ENCODE measurements at places on chromosomes 1 and 21. TPM values are rescaled to one million over a fixed set of nuclear protein-coding genes. Genes with fewer than 3 reads are reported as not detected.

DNA sequence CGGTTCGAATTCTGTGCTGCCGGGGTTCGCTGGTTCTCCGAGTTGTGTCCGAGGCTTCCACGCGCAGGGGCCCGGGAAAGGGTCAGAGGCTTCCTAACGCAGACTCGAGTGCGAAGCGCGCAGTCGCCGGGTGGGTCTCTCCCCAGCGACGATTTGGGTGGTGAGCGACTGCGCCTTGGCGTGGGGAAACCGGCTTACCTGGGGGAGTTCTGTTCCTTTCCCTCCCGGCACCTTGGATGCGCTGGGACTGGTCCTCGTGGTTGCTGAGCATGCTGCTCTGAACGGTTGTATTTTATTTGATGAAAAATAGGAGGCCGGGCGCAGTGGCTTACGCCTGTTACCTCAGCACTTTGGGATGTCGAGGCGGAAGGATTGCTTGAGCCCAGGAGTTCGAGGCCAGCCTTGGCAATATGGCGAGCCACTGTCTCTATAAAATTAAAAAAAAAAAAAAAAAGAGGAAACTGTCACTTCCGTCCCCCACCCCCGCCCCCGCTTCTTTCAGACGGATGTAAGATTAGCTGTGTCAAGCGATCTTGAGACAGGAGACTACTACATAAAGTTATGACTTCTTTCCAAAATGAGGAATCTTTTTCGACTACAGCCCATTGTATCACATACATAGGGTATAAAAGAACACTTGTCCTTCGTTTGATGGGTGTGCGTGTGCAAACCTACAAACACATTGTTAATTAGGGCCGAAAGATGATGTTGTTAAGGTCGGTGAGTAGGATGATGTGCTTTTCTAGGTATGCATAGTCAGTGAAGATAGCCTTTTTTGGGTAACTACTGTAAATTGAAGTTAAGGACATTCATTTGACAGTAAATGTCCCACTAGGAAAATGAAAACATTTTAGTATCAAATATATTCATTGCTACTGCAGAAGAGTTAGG, at the start of gene CCDC18:
CCDC18 (plus strand) TSS at position 2 of the 891 bp plus-strand sequence. CDS start 2,638 bp downstream, outside the sequence.
- no peaks in the 10 kb centered on the region for H3K36me3 ChIP-seq
- H3K4me1 ChIP-seq: peaks cover 14% of the 10 kb centered on the region
- no peaks in the 10 kb centered on the region for H3K27me3 ChIP-seq
- DNase-seq: peak; percentile 42

DNA sequence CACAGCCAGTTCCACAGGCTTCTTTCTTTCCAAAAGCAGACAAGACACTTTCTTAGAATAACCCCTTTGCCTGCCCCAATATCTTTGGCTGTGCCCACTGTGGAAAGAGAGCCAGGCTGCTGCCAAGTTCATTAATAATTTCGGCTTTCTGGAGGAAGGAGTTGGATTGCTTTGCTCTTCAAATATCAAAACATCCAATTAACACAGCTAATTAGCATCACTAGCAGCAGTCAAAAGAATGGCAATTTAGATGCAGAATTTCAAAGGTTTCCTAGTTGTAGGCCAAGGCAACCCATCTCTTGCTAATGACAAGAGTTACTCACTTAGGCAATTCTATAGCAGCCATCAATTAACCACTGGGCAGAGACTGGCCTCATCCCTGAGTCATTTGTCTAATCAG, 91.0 kb upstream of the SPATA6 start:
- peaks cover 34% of the 10 kb centered on the region for H3K27me3 ChIP-seq
- no peak overlapping the region for H3K4me3 ChIP-seq
- no peaks in the 10 kb centered on the region for H3K4me1 ChIP-seq

DNA sequence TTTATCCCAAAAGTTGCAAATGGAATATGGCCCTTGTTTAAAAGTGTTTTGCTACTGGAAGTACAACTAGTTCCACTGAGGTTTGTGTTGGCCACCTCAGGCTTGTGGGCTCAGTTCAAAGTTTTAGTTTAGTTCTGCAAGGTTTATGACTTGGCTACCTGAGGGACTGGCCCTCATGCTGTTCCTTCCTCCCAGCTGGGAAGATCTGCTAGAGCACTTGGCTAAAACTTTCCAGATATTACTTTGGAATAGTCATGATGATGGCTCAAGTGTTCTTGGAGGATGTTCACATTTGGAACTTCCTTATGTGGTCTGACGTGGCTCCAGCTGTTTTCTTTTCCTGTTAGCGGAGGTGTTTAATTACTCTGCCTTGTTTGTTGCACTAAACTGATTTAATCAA, 110.2 kb upstream of the IVNS1ABP start:
- H3K4me3 ChIP-seq: no peak overlapping the region
- no peaks in the 10 kb centered on the region for H3K4me1 ChIP-seq
- no peaks in the 10 kb centered on the region for H3K27me3 ChIP-seq
- no peak overlapping the region for H3K27ac ChIP-seq

- H3K27ac ChIP-seq: no peak overlapping the region
- DNase-seq: peak; percentile 64
- peaks cover 93% of the 10 kb centered on the region for H3K27me3 ChIP-seq
- H3K4me1 ChIP-seq: no peaks in the 10 kb centered on the region
- H3K4me3 ChIP-seq: peak overlapping the region; percentile 27
Measured at GRCh38 chr1:63316984-63317816, 5.2 kb upstream of the FOXD3 start.

The CFAP410 gene
- total RNA-seq: 40.9 TPM

- H3K36me3 ChIP-seq: no peaks in the 10 kb centered on the region
- no peak overlapping the region for H3K4me3 ChIP-seq
- DNase-seq: no peak
- H3K4me1 ChIP-seq: peaks cover 15% of the 10 kb centered on the region
Measured at GRCh38 chr1:168829876-168830275, 100.9 kb upstream of the DPT start.

The SPRR2B gene
- not detected for total RNA-seq

The FHAD1 gene
- 0.53 TPM for total RNA-seq

DNA sequence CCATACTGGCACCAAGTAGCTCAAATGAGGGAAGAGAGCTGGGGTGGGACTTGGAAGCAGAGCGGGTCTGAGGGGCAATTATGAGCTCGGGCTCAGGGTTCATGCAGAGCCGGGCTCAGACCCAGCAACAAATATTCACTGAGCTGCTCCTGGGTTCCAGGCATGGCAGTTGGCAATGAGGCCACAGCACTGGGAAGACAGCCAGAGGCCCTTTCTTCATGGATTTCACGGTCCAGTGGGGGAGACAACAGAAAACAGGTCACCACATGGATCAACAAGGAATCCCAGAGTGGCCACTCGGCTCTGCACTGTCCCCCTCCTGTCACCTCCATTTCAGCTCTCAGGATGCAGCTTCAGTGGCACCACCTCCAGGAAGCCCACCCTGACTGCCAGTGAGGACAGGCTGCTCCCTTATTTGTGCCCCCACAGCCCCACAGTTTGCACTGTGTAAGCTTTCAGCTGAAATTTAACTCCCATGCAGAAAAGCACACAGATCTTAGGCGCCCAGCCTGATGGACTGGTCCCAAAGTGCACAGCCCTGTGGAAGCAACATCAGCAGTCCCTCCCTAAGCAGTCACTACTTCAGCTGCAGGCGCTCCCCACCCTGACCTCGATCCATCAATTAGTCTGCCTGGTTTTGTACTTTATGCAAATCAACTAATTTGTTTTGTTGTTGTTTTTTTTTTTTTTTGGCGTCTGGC, 22.4 kb downstream of the ARHGEF19 start:
- H3K27ac ChIP-seq: no peak overlapping the region
- H3K4me1 ChIP-seq: no peaks in the 10 kb centered on the region
- no peaks in the 10 kb centered on the region for H3K27me3 ChIP-seq
- no peak overlapping the region for H3K4me3 ChIP-seq
- H3K36me3 ChIP-seq: no peaks in the 10 kb centered on the region

The KIF21B gene
- 3.5 TPM for total RNA-seq

- no peak overlapping the region for H3K27ac ChIP-seq
- no peaks in the 10 kb centered on the region for H3K27me3 ChIP-seq
- no peak for DNase-seq
- no peaks in the 10 kb centered on the region for H3K36me3 ChIP-seq
Measured at GRCh38 chr1:67716800-67717199, 31.8 kb downstream of the GADD45A start.

The RAB25 gene
- 1.6 TPM for total RNA-seq

DNA sequence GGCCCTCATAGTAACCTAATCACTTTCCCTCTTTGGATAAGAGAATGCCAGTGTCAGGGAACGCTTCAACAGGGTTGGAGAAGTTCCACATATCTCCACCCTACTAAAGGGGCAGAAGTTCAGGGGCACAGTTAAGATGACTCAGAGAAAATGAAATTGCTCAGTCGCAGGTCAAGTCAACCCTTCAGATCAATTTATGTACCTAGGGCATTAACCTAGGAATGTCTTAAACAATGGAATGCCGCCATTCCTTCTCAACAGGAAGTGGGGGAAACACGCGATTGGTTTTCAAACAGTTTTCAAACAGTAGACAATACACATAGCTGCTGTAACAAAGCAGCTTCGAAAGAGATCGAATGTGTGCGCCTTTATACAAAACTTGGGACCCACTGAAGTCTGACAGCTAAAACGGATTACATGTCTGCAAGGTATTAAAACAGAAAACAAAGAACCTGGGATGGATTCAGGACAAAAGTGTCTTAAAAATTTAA, 897 bp downstream of the SLC25A24 start:
- H3K4me1 ChIP-seq: no peaks in the 10 kb centered on the region
- peaks cover 6% of the 10 kb centered on the region for H3K36me3 ChIP-seq
- peak overlapping the region; percentile 85 for H3K4me3 ChIP-seq
- peak overlapping the region; percentile 42 for H3K27ac ChIP-seq

- no peaks in the 10 kb centered on the region for H3K4me1 ChIP-seq
- no peaks in the 10 kb centered on the region for H3K27me3 ChIP-seq
- H3K4me3 ChIP-seq: no peak overlapping the region
- no peak overlapping the region for H3K27ac ChIP-seq
Measured at GRCh38 chr1:24905355-24905978, 24.6 kb downstream of the RUNX3 start.

The LCK gene
- 0.18 TPM for total RNA-seq

The FAM78B gene
- 0.32 TPM for total RNA-seq

DNA sequence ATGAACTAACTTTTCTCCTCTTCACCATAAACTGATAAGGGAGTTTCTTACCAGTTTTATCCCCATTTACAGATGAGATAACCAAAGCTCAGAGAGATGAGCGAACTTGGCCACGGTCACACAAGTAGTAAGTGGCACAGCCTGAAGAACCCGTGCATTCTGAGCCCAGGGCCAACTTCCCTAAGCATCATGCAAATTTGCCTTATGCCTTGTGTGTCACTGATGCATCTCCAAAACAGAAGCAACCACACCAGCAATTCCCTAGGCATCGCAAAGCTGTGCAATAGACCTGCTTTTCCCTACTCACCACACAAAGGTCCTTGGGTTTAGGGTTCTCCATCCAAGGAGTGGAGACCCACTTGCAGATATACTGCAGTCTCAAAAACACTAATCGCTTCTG, 304.5 kb upstream of the KAZN start:
- H3K36me3 ChIP-seq: no peaks in the 10 kb centered on the region
- no peak overlapping the region for H3K4me3 ChIP-seq
- no peak for DNase-seq
- no peaks in the 10 kb centered on the region for H3K27me3 ChIP-seq
- H3K27ac ChIP-seq: no peak overlapping the region
- no peaks in the 10 kb centered on the region for H3K4me1 ChIP-seq

- H3K36me3 ChIP-seq: no peaks in the 10 kb centered on the region
- no peak for DNase-seq
- H3K4me3 ChIP-seq: no peak overlapping the region
- H3K4me1 ChIP-seq: peaks cover 20% of the 10 kb centered on the region
- H3K27me3 ChIP-seq: no peaks in the 10 kb centered on the region
Measured at GRCh38 chr1:198201956-198202784, 45.4 kb downstream of the NEK7 start.

The CEPT1 gene
- 15.9 TPM for total RNA-seq

DNA sequence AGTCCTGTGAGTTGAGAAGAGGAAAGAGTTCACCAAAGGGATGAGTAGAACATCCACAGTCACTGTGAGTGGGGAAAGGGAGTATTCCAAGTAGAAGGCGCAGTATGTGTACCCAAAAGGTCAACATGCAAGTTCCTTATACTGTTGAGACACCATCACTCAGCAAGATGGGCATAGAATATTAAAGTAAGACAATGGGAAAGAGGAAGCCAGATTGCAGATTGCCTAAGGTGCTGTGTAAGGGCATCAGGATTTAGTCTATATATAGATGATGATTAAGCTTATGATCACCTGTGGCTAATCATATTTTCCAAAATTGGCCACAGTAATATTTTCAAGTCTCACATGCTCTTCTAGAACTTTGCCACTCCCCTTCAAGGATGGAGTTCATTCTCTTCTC, 120.1 kb upstream of the CAMK1G start:
- H3K36me3 ChIP-seq: no peaks in the 10 kb centered on the region
- H3K4me3 ChIP-seq: no peak overlapping the region
- H3K4me1 ChIP-seq: no peaks in the 10 kb centered on the region

GRCh38 chr1:56450004-56450666, 129.2 kb downstream of the PLPP3 start:
- H3K4me3 ChIP-seq: no peak overlapping the region
- no peaks in the 10 kb centered on the region for H3K27me3 ChIP-seq
- H3K4me1 ChIP-seq: peaks cover 22% of the 10 kb centered on the region
- no peak for DNase-seq
- H3K36me3 ChIP-seq: no peaks in the 10 kb centered on the region

DNA sequence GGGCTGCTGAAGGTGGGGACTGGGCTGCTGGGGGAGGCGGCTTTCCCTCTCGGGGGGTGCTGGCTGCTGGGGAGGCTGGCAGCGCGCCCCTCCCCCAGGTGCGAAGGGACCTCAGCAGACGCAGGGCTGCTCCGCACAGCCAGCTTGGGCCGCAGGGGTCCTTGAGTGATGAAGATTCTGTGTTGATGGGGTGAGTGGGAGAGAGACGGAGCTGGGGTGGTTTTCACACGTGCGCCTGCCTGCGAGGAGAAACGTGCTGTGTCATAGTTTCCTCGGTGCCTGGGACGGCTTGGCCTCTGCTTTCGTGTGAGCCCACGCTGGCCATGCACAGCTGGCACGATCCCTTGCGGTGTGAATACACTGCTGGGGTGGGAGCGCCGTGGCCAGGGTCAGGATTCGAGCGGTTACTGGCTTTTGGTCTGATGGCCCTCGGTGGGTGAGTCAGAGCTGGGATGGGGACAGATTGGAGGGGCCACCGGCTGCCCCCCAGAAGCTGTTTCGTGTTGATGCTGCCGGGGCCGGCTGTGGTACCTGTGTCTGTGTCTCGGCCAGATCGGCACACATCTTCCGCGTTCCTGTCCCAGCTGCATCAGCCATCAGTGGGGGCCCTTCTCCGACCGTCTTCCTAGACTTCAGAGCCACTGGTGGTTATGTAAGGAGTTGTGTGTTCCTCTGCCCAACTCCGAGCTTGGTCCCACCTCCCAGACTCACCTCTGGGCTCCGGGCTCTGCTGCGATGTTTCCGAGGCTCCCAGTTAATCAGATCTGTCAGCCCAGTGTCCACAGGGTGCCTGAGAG, 24.9 kb downstream of the PRKCZ start:
- no peaks in the 10 kb centered on the region for H3K27me3 ChIP-seq
- H3K36me3 ChIP-seq: no peaks in the 10 kb centered on the region
- H3K27ac ChIP-seq: no peak overlapping the region

- H3K4me3 ChIP-seq: no peak overlapping the region
- H3K27ac ChIP-seq: no peak overlapping the region
- no peaks in the 10 kb centered on the region for H3K36me3 ChIP-seq
- no peak for DNase-seq
Measured at GRCh38 chr1:26991310-26992116, 2.0 kb upstream of the TRNP1 start.

The BCAS2 gene
- 43.7 TPM for total RNA-seq

The GNAT2 gene
- not detected for total RNA-seq

The LCE1F gene
- total RNA-seq: not detected

Measured in cardiac muscle cell (in vitro differentiated cells and primary cell).